ENCODE measurements at places on chromosomes 12 and 14.

- no peak for DNase-seq
These were observed 28.0 kb downstream of the CCDC63 start for GRCh38 chr12:110874781-110875180.

- no peak for DNase-seq
These were observed 574.1 kb downstream of the PRKD1 start for GRCh38 chr14:29353513-29353912.

GRCh38 chr12:75805905-75806304 is 225.7 kb downstream of the PHLDA1 start:
- no peak for DNase-seq

GRCh38 chr12:26719852-26720251 is 113.1 kb downstream of the ITPR2 start:
- DNase-seq: no peak

DNA sequence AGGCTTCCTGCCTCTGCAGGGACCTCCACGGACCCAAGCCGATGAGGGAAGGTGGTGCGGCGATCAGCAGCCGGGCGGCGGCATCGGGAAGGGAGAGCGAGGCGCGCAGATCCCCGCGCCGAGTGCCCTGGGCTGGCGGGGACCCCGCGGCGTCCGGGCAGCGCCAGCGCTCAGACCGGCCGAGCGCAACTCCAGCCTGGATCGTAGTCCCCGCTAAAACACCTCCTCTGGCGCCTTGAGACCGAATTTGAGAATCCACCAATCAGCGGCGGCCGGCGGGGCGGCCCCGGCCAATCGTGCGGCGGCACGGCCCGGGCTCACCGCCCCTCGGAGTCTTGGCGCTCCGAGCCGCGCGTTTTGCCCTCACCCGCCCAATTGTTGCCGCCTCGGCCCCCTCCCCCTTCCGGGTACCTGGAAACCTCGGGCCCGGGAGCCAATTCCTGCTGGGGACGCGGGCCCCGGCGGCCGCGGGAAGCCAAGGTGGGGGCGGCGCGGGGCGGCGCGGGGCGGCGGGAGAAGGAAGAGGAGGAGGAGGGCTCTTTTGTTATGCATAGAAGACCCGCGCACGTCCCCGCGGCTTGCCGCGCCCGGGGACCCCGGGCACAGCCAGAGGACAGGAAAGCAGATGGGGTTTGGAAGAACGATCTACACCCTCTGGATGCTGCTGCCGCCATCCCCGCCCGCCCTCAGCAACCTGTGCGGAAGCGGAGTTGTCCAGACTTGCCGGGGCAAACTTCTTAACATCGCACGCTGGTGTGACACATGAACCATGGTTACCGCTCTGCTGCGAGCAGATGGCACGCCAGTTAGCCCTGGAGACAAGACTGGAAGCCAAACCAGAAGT is at the start of gene E2F7:
Gene E2F7 (minus strand): TSS at position 209 of the 844 bp plus-strand sequence. CDS start 934 bp downstream, outside the sequence.
- DNase-seq: peak; percentile 92

- DNase-seq: no peak
These were observed 129.2 kb upstream of the USP15 start for GRCh38 chr12:62130834-62131552.

DNA sequence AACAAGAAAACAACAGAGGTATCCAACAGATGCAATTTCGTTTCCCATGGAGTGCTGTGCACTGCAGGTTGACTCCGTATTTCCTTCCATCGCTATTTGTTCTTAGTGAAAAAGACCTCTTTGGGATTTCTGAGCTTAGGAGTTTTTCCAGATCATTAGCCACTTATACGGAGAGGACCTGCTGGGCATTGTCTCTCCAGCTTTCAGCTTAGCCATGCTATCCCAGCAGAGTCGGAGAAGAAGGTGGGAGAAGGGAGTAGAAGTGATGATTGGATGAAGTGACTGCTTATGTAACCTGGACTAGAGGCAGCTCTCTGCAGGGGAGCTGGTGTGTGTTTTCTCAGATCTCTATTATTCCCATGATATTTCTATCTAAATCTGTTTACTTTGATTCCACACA is 737.7 kb downstream of the DIO2 start:
- DNase-seq: no peak

- DNase-seq: no peak
These were observed 500.5 kb downstream of the NAV3 start for GRCh38 chr12:78331181-78331580.

- no peak for DNase-seq
These were observed 21.8 kb downstream of the NCKAP5L start for GRCh38 chr12:49806321-49806813.

GRCh38 chr12:114686773-114687500 is 3.0 kb upstream of the TBX3 start:
- no peak for DNase-seq

- DNase-seq: no peak
These were observed 85.8 kb upstream of the DYRK2 start for GRCh38 chr12:67562513-67563287.

- DNase-seq: peak; percentile 9
These were observed 89.3 kb upstream of the RFX4 start for GRCh38 chr12:106493531-106493930.

DNA sequence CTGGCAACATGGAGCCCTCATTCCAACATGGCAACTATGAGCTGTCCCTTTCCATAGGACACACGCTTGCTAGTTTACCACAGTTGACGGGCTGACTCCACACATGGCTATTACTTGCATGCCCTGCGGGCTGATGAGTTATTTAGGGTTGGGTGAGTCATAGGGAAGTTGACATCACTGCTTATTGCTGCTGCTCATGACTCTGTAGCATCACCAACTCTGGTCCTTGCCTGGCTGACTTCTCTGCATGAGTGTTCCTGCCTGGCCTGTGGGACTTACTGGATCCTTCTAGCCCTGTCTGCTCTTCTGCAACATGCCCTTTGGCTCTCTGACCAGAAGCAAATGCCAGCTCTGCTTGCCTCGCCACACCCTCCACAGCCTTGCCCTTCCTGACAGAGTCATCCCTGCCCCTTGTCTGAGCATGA is 199.5 kb downstream of the ANO6 start:
- DNase-seq: peak; percentile 100

DNA sequence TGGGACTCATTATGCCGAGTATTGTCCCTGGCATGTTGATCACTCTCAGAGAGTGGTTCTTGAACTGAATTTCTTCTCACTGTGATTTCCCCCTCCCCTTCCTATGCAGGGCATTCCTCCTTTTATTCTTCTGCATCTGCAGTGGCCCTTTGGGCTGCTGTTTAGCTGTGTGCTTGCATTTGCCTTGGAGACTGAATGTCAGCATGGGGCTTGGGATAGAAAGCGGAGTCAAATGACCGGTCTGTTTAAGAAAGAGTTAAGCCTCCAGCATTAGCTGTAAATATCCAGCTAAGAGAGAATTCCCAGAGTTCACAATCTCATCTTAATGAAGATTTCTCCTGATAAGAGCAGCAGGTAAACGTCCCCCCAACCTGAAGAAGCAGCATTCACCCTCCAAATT is 65.6 kb upstream of the RMST start:
- no peak for DNase-seq

- peak; percentile 31 for DNase-seq
These were observed 184.5 kb upstream of the CRY1 start for GRCh38 chr12:107277855-107278254.

DNA sequence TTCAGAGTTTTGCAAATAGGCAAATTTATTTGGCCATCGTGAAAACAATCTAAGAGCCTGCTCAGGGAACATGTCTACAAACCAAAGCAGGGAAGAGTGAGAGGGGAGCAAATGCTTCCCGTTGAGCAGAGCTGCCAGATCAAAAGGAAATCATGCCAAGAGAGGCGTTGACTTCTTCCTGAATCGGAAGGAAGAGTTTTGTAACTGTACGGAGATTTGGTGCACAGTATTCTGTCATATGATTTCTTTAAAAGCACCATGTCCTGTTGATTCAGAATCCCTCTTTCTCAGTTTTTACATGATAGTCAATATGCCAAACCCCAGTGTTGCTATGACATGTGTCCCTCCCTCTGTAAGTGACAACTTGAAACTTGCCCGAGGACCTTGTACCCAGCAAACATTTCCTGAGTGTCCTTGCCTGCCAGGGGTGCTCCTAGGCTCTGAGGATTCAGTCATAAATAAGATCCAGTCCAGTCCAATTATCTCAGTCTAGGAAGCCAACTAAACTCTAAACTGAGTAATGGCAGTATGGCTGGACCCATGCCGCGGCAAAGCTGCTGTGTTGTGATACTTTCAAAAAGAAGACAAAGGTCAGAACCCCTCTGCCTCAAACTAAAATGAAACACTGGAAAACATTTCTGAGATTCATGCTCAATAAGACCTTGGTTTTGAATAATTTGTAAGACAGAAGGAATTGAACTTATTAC is 300.1 kb upstream of the FKBP4 start:
- DNase-seq: no peak

DNA sequence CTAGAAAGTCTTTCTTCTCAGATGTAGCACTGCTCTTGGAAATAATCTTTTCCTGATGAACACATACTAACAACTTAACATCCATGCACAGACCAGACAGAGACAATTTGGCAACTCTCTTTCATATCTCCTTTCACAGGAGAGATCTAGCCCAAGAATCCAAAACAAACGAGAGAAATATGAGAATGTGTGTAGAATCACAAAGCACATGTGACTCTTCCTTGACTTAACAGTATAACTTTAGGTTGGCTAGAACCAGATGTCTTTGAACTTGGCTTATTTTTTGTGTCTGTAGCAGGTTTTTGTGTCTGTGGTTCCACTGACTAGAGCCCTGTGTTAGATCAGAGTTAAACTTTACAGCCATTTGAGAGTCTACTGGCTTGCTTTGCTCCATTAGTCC is 114.2 kb downstream of the STXBP6 start:
- no peak for DNase-seq

- DNase-seq: no peak
These were observed 56.4 kb upstream of the FBXO33 start for GRCh38 chr14:39488600-39488999.

DNA sequence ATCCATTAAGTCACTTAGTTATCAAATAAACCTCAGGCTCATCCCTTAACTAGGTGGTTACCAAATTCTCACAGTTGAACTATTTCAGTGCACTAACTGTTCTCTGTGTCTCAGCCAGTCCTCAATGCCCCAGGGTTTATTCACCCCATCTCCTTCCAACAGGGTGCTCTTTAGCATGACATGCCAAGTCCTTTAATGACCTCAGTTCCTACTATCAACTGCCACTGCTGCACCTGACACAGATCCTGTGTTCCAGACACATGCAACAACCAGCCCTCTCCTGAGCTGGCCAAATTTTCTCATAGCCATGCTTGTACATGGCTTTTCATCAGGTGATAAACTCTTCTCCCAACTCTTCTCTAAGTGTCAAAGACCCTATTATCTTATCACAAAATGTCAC is 80.0 kb downstream of the ATXN2 start:
- DNase-seq: no peak

GRCh38 chr12:54217774-54218241 is 29.0 kb upstream of the SMUG1 start:
- no peak for DNase-seq

- no peak for DNase-seq
These were observed 32.5 kb downstream of the CCDC38 start for GRCh38 chr12:95909871-95910270.

- peak; percentile 87 for DNase-seq
These were observed 54.5 kb upstream of the FRS2 start for GRCh38 chr12:69415471-69416275.

DNA sequence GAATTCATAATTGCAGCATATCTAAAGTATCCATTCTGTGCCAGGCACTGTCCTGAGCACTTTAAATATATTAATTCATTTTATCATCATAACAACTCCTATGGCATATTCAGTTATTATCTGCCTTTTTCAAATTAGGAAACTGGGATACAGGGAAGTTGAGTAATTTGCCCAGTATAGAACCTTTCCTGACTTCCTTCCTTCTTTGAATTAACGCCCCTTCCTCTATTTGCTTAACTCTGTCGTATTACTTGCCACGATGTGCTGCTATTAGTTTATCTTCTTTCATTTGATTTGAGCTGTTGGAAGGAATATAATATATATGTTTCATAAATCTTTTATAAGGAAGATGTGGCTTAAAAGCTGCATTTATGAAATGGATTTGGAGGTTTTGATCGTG is 25.4 kb upstream of the FAM177A1 start:
- no peak for DNase-seq

DNA sequence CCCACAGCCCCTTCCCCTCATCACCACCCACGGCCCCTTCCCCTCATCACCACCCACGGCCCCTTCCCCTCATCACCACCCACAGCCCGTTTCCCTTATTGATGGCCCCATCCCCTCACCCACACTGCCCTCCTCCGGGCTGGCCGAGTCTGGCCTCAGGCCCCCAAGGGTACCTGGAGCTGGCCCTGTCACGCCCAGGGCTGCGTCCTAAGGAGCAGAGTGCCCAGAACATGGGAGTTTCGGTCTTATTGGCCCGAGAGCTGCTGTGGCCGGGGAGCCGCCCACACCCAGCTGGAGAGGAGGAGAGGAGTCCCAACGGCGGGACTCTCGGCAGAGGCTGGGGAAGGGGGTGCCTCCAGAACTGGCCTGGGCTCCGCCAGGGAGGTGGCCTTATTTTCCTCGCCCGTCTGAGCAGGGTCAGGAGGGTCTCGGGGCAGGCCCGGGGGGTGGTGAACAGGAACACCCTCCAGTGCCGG is 182.3 kb downstream of the KIF26A start:
- DNase-seq: no peak

GRCh38 chr12:22803725-22804124 is 178.8 kb downstream of the ETNK1 start:
- DNase-seq: no peak

DNA sequence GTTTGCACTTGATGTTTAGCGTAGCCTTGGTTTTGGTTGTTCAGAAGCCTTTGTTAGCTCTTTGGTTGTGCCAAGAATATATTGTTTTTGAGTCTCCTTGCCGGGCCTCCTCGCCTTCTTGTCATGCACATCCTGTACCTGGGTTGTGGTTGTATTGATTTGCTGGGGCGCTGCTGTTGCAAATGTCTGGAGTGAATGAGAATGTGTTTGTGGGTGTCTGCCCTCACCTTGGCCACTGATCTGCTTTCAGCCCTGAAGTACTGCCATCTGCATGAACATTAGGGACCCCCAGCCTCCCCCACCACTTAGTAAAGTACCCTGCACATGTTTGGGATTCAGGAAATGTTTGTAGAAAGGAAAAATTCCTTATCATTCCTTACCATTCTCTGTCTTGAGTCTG is 16.5 kb downstream of the PRKCH start:
- DNase-seq: no peak

- DNase-seq: no peak
These were observed 86.4 kb downstream of the WSCD2 start for GRCh38 chr12:108215458-108215857.

DNA sequence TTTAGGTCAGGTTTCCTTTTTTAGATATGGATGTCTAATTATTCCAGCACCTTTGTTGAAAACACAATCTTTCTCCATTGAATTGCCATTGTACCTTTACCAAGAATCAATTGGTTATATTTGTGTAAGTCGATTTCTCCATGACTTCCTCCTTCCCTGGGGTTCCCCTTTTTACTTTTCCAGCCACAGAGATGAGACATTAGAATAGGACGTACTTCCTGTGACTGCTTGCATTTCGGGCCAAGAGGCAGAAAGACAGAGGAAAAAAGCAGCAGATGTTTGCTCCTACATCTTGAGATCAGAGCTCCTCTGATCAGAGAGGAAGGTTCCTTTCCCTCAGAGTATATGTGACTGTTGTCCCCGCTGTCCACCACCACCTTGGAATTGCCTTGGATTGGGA is 453.7 kb upstream of the RGS6 start:
- DNase-seq: peak; percentile 68

All from RPMI7951 (cell line).